ENCODE measurements at places on chromosomes 7 and 10.

DNA sequence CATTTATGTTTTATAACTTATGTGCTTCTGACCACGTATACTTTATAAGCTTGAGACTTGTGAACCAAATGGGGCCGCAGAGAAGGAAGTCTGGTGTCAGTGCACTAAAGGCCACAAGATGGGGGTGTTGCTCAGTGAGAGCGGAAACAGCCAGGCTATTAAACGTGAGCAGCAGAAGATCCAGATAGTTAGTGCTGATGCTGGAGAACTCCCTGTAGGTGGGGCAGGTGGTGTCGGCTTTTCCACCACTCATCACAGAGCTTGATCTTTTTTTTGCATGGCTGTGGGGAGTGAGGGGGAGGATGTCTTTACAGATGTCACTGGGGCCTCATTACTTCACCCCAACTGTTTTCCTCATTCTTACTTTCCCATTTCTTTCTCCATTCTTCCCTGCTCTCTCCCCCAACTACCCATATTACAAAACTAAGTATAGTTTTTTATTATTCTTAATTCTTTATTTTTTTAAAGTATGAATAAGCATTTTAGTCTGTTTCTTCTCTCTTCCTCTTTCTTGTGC lies 34.7 kb downstream of the ACADSB start:
- peak; percentile 78 for DNase-seq

DNA sequence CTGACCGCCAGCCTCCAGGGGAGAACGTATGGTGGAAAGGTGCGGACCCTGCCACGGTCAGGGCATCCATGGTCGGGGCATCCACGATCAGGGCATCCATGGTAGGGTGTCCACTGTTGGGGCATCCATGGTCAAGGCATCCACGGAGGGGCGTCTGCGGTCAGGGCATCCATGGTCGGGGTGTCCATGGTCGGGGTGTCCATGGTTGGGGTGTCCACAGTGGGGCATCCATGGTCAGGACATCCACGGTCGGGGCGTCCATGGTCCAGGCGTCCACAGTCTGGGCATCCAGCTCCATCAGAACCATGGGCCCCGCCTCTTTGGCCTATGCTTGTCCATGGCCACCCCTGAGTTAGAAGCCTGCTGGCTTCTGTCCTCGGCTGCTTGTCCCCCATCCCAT lies 148.1 kb downstream of the ADARB2 start:
- DNase-seq: no peak

GRCh38 chr7:50860598-50860997 lies 77.9 kb upstream of the GRB10 start:
- DNase-seq: no peak

- DNase-seq: no peak
Observed at GRCh38 chr10:6465854-6466601, 114.0 kb downstream of the PRKCQ start.

GRCh38 chr10:78736926-78737630 lies 331.7 kb upstream of the ZMIZ1 start:
- no peak for DNase-seq

DNA sequence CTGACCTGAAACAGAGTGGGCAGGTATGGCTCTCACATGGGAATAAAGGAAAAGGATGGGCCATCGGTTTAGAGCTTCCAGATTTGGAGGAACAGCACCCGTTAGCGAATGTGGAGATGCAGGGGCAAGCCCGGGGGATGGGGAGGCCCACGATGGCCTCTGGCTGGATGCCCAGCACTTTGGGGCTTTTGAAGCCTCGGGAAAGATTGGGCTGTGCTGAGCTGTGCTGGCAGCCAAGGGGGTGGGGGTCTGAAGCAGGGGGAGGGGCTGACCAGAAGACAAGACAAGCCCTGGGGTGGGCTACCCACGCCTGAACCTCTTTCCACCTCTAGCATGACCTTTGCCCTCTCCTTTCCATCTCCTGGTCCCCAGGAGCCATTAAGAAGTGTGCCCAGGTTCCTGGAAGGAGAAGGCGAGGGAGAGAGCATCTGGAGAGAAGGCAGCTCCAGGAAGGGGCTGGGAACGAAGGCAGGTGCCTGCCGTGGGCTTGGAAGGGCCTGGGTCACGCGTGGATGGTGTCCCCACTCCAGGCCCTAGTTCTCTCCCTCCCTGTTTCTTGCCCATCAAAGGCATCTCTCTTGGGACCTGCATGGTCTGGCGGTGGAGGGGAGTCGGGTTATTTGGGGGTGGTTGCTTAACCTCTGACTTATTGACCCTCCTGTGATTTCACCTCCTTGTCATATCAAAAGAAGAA lies 39.7 kb downstream of the JAKMIP3 start:
- no peak for DNase-seq

- DNase-seq: no peak
Observed at GRCh38 chr7:20438694-20439376, 108.1 kb downstream of the ITGB8 start.

- no peak for DNase-seq
Observed at GRCh38 chr7:91683823-91684222, 196.7 kb downstream of the MTERF1 start.
